Activated naive CD4-positive, alpha-beta T cell (primary cell): ENCODE measurements at places on chromosomes 12 and 14.

DNA sequence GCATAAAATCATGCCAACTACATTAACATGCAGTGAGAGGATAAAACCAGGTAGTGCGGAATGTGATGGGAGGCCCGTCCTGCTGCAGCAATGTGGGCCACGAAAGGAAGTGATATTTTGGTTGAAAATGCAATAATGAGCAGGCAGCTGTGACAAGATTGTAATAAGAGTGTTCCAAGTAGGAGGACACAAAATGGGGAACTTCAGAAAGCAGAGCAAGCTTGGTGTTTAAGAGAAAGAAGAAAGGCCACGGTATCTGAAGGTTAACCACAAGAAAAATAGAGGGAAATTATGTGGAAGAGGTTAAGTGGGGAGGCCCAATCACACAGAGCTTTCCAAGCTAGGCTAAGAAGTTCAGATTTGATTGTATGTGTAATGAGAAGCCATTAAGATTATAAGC, 34.3 kb downstream of the OVCH1 start:
- no peak for DNase-seq

DNA sequence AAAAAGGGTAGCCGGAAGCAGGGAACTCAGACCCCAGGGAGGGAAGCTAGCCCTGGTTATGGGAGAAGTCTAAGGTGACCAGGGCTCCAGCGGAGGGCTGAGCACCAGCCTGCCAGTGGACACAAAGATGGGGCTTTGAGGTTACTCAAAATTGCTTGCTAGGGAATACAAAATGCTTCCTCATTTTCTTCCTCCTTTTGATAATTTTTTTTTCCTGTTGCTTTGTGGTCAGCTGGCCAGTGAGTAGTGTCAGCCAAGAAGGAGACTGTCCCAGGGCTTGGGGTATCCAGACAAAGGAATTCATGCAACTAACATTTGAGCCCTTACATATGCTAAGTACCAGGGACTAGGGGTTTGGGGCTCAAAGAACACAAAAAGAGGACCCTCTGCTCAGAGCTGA, 206.2 kb downstream of the PPM1H start:
- no peak for DNase-seq

DNA sequence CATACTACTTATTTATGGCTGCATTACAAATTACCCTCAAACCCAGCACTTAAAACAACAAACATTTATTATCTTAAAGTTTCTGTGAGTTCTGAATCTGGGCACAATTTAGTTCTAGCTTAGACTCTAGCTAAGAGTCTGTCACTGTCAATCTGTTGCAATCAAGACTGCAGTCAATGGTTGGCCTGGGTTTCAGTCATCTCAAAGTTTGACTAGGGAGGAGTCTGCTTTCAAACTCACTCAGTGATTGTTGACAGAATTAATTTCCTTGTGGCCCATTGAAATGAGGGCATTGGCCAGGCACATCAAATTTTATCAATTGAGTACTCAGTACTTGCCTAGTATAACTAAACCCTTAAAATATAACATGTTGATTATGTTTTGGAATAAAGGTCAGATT, 51.6 kb downstream of the ARID2 start:
- DNase-seq: no peak

- DNase-seq: no peak
These were observed 262.0 kb upstream of the G2E3 start for GRCh38 chr14:30296931-30297405.

DNA sequence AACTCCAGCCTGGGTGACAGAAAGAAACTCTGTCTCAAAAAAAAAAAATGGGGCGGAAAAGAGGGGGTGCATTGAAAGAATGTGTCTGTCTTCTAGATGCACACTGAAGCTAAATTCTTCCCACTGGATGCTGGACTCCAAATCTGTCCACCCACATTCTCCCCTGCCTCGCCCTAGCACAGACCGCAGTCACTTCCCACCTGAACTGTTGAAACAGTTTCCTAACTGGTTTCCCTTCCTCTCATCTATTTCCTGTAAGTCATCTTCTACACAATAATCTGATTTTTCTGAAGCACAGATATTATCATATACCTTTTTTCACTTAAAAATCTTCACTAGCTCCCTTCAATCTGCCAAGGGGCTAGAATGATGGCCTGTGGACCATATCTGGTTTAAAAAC, 1.5 kb upstream of the HCAR1 start:
- DNase-seq: no peak

DNA sequence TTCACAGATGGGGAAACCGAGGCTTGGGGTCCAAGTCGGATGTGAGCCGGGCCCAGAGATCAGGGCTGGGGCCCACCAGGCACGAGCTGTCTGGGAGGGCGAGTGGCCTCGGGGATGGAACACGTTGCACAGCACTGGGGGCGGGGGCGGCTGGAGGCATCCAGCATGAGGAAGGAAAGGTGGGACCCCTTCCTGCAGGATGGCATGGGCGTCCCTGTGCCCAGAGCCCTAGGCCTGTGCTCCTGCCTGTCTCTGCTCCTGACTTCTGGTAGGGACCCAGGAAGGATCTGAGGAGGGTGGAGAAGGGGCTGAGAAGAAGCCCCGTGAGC, 183.4 kb downstream of the KIF26A start:
- no peak for DNase-seq

GRCh38 chr14:36055681-36056225, 120.8 kb downstream of the PTCSC3 start:
- no peak for DNase-seq

GRCh38 chr14:70585231-70585630, 15.2 kb downstream of the MED6 start:
- DNase-seq: no peak

DNA sequence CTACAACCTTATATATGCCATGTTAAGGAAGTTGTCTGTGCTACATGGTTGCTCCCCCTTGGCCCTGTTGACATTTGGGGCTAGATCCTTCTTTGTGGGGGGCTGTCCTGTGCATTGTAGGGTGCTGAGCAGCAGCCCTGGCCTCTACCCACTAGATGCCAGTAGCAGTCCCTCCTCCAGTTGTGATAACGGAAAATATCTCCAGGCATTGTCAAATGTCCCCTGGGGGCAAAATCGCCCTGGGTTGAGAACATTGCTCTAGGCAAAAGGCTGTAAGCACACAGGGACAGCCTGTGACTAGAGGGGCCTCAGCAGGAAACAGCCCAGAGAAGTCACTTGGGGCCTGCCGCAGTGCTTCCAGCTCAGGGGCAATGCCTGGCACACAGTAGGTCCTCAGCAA, 1100.3 kb downstream of the BCL11B start:
- DNase-seq: no peak

DNA sequence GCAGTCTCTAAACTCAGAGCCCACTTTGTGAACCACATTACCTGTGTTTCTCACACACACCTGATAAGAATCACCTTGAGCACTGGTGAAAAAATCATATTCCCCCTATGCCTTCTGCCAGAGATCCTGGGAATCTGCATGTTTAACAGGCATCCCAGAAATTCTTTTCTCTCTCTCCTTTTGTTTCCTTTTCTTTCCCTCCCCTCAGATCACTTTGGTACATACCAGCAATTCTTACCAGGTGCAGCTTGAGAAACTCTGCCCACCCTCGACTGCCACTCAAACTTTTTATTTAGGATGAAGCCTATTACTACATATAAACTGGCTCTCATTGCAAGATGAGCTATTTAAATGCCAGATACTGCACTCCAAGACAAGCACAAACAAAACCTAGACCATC, 36.0 kb downstream of the HECTD4 start:
- DNase-seq: no peak

DNA sequence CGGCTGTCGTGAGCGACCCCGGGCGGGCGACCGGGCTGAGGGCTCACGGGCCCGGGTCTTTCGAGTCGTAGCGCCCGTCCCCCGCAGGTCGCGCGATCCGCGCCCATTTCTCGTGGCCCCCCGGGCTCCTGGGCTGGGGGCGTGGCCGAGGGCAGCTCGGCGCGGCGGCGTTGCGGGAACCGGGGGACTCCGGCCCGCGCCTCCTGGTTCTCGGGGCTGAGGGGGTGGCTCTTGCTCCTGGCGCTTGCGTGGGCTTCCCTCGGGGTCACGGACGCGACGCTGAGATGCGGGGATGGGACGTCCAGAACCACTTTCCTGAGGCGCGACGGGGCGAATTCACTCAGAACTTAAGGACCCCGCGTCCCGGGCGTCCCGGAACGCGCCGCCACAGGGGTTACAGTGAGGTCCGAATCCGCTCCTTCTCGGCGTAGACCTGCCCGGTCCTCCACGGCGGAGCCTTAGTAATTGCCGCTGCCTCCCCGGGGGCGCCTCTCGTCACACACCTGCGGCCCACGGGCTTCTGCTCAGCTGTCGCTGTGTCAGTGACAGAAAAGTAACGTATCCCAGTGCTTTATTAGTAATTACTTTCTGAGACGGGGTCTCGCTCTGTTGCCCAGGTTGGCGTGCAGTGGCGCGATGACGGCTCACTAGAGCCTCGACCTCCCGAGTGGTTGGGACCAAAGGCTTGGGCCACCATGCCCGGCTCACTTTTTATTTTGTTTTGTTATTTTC, 606 bp downstream of the EP400 start:
- DNase-seq: no peak

- DNase-seq: no peak
These were observed 19.5 kb downstream of the GSC start for GRCh38 chr14:94750371-94750770.

- DNase-seq: no peak
These were observed 20.8 kb upstream of the AMN start for GRCh38 chr14:102901633-102902032.

- no peak for DNase-seq
These were observed 320.7 kb downstream of the NELL2 start for GRCh38 chr12:44555454-44555853.
